ENCODE measurements at places on chromosomes 12 and 14.

DNA sequence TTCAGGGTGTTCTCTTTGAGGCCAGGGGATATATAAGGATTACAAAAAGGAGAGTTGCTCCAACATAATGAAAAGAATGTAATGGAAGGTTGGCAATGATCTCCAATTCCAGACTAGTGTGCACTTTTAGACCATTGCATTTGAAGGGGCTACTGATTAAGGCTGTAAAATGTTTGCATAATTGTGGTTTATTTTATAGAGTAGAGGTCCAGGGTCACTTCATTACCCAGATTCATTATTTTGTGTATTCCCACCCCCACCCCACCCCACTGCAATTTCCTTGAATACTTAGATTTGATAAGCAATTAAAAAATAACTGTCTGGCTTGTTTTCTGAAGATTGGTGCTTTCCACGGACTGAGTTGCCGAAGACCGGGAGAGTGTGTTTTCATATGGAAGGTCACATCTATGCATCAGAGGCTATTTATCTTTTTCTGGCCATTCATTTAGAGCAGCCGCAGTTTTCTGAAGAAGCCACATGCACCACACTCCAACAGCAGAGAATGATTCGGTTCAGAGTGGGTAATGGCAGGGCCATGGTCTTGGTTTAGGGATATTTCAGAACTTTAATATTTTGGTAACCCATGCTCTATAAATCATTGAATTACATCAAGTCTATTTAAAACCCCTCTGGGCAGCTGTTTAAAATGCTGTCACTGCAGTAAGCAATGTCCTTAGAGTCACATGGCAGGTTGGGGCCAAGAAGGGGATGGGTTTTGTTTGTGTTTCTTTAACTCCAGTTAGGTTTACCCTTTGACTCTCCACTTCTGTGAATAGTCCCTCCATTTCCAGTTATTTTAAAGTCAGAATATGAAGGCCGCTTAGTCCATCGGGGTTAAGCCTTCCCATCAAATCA, 94.6 kb downstream of the TMEM30B start:
- no peak for DNase-seq

DNA sequence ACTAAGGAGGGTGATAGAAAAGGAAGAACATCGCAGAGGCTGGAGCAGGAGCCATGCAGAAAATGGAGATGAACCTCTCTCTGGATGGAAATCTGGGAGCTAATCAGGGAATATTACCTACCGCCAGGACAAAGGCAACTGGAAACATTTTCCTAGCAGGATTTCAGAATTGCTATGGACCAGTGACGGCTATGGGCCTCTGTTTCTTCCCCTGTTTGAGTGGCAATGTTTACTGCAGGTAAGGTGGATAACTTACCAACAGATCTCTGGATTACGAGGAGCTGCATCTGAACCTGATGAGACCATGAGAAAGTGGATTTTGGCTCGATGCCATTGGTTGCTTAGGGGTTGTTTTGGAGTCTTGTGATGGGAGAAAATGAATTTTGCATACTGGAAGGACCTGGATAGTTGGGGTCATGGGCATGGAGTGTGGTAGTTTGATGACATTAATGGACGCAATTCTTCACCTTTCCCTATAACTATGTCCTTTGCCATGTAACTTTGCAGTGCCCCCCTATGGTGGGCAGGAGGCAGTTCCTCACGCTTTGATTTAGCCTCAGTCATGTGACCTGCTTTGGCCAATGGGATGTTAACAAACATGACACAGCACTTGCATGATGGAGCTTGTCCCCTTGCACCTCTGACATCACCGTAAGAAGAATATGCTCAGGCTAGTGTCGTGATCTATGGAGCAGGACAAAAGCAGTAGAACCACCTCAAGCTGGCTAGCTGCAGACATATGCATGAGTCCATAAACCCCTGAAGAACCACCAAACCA, 51.1 kb downstream of the CALM1 start:
- DNase-seq: no peak

- no peak for DNase-seq
These were observed 18.6 kb downstream of the PPFIBP1 start for GRCh38 chr12:27542628-27543027.

DNA sequence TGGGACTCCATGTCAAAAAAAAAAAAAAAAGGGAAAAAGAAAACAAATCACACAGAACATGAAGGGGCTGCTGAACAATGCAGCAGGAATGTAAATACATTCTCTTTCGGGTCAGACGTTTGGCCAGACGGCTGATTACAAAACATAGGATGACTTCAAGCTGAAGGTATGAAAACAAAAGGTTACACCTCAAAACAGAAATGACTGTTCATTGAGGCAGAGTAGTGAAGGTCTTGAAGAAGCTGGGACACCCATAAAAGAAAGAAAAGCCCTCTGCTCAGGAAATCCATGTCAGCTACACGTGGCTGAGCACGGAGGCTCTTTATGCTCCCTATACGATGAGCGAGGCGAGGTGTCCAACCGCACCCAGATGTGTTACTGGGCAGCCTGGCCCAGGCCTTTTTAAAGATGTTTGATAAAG, 37.7 kb downstream of the FGD4 start:
- no peak for DNase-seq

- no peak for DNase-seq
These were observed 2.1 kb downstream of the TDP1 start for GRCh38 chr14:89957791-89958190.

DNA sequence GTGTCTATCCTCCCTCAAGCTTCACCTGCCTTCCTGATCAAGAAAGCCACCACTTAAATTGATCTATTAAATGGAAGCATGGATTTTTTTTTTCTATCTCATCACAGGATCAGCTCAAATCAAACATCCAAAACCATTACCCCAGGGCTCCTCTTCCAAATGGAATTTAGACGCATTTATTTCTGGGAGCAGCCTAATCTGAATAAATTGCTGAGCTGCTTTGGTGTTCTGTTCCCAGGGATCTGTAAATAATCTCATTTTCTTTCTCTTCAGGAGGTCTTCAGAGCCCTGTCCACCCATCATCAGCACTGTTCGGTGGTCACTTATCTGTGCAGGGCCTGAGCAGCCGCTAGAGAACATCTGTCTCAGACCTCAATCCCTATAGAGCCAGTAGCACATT, 695.4 kb upstream of the TMEM132C start:
- DNase-seq: no peak

DNA sequence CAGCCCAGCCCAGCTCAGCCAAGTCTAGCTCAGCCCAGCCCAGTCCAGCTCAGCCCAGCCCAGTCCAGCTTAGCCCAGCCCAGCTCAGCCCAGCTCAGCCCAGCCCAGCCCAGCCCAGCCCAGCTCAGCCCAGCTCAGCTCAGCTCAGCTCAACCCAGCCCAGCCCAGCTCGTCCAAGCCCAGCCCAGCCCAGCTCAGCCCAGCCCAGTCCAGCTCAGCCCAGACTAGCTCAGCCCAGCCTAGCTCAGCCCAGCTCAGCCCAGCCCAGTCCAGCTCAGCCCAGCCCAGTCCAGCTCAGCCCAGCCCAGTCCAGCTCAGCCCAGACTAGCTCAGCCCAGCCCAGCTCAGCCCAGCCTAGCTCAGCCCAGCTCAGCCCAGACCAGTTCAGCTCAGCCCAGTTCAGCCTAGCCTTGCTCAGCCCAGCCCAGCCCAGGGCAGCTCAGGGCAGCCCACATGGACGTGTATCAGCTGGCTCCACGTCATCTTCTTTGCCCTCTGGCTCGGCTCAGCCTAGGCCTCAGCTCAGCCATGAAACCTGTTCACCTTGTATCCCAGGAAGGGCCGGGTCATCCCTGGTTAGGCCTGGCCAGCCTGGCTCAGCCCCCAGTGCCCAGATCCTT, 185.6 kb downstream of the TMEM121 start:
- DNase-seq: no peak

DNA sequence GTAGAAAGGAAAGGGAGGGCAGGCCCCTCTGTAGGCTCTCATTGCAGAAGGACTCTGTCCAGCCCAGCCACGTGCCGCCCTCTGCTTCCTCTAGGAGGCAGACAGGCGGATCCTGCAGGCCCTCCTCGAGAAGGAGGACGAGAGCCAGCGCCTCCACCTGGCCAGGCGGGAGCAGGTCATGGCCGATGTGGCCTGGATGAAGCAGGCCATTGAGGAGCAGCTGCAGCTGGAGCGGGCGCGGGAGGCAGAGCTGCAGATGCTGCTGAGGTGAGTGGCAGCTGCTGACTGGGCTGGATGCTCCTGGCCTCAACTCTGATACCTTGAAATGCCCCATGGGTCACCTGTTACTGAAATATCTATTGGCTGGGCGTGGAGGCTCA, 10.9 kb downstream of the TCHP start:
- DNase-seq: peak; percentile 50
